Progenitor cell of endocrine pancreas (in vitro differentiated cells): ENCODE measurements at places on chromosomes 3 and 15.

DNA sequence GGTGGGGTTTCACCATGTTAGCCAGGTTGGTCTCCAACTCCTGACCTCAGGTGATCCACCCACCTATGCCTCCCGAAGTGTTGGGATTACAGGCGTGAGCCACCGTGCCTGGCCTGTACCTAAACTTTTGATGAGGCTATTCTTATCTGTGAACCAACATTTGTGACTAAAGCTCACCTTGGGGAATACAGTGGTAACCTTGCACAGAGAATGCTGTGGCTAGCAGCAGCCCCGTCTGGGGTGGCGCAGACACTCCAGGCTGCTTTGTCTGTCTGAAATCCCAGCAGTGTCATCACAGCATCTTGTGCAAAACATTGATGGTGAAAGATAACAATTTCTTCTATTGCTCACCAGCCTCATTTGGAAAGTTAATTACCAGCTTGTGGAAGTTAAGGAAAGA is 58.9 kb downstream of the CMTM8 start:
- H3K4me3 ChIP-seq, result no peak overlapping the region
- H3K36me3 ChIP-seq, result peaks cover 5% of the 10 kb centered on the region
- peaks cover 27% of the 10 kb centered on the region for H3K4me1 ChIP-seq
- no peaks in the 10 kb centered on the region for H3K27me3 ChIP-seq
- DNase-seq, result no peak
- no peak overlapping the region for H3K27ac ChIP-seq

GRCh38 chr15:55334997-55335396 is 16.0 kb downstream of the PIGB start:
- peaks cover 11% of the 10 kb centered on the region for H3K36me3 ChIP-seq
- H3K27ac ChIP-seq, result no peak overlapping the region
- no peaks in the 10 kb centered on the region for H3K4me1 ChIP-seq
- DNase-seq, result no peak
- no peaks in the 10 kb centered on the region for H3K27me3 ChIP-seq
- H3K4me3 ChIP-seq, result no peak overlapping the region

DNA sequence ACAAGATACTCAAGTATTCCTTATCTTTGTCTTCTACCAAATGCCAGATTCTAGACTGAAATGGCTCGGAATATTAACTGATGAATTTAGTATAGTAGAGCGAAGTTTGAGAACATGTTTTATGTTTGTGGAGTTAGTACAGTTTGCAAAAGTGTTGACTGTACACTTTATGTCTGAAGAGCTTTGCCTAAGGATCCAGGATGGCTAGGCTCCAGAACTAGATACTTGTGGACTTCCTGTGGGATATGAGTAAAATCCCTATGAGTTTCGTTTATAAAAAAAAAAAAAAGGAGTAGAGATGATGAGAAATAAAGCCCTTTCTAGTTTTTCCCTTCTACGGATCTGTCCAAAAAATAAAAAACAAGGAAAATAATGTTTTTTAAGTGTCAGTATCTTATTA is 96.7 kb downstream of the TP63 start:
- H3K4me3 ChIP-seq, result no peak overlapping the region
- H3K27ac ChIP-seq, result no peak overlapping the region
- peaks cover 13% of the 10 kb centered on the region for H3K27me3 ChIP-seq

- no peaks in the 10 kb centered on the region for H3K36me3 ChIP-seq
- H3K4me3 ChIP-seq, result no peak overlapping the region
- H3K27me3 ChIP-seq, result no peaks in the 10 kb centered on the region
- peaks cover 1% of the 10 kb centered on the region for H3K4me1 ChIP-seq
- H3K27ac ChIP-seq, result no peak overlapping the region
Observed at GRCh38 chr3:76138921-76139320, 353.6 kb upstream of the ZNF717 start.

- no peaks in the 10 kb centered on the region for H3K36me3 ChIP-seq
- H3K27ac ChIP-seq, result no peak within 1 kb of the TSS
- H3K4me3 ChIP-seq, result no peak within 1 kb of the TSS
Observed at GRCh38 chr3:187368251-187369088, at the start of gene RTP4. Gene RTP4 (plus strand): TSS chr3:187368385. CDS start chr3:187368442, 57 bp downstream.

- H3K36me3 ChIP-seq, result no peaks in the 10 kb centered on the region
- no peak overlapping the region for H3K27ac ChIP-seq
- no peak overlapping the region for H3K4me3 ChIP-seq
- no peaks in the 10 kb centered on the region for H3K27me3 ChIP-seq
- peaks cover 7% of the 10 kb centered on the region for H3K4me1 ChIP-seq
Observed at GRCh38 chr15:48855501-48856440, 22.2 kb upstream of the EID1 start.

DNA sequence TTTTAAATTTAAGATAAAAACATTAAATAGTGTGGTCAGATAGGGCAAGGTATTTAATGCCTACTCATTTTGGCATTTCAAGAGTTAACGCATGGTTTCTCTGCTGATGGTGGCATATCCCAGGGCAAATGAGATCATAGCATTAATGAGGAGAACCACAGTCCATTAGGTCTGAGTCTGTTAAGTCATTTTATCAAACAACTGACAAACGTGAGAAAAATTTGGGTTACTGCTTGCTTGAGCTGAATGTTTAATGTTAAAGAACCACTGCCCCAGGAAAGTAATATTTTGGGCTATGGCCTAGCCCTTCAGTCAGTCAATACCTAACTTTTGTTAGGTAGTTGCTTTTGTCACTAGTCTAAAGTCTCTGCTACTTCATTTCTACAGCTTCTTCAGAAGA is 37.9 kb upstream of the SLC2A2 start:
- no peak for DNase-seq
- H3K4me1 ChIP-seq, result no peaks in the 10 kb centered on the region
- no peaks in the 10 kb centered on the region for H3K27me3 ChIP-seq
- H3K4me3 ChIP-seq, result no peak overlapping the region

- H3K36me3 ChIP-seq, result no peaks in the 10 kb centered on the region
- peaks cover 63% of the 10 kb centered on the region for H3K27me3 ChIP-seq
- peaks cover 18% of the 10 kb centered on the region for H3K4me1 ChIP-seq
- no peak overlapping the region for H3K27ac ChIP-seq
Observed at GRCh38 chr15:74222240-74223119, 13.6 kb upstream of the CCDC33 start.

DNA sequence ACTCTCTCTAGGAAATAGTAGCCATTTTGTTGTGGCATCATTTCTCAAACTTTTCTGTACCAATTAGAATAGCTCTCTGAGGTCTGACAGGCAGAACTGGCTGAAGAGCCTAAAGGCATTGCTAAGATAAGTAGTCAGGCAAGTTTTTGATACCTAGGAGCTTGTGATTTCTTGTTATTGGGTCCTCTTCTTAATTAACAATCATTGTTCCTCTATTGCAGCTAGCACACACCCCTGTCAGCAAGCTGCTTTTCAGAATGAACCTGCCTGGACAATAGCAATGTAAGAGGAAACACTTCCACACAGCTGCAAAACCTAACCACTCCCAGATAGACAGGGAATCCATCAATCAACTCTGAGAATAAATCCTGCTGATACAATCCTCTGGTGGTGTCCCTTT is 403.9 kb upstream of the TBL1XR1 start:
- peaks cover 22% of the 10 kb centered on the region for H3K4me1 ChIP-seq
- no peak overlapping the region for H3K27ac ChIP-seq
- no peaks in the 10 kb centered on the region for H3K36me3 ChIP-seq
- H3K4me3 ChIP-seq, result no peak overlapping the region
- DNase-seq, result no peak

GRCh38 chr3:123920868-123921267 is 36.7 kb upstream of the MYLK start:
- DNase-seq, result no peak
- no peaks in the 10 kb centered on the region for H3K4me1 ChIP-seq
- H3K36me3 ChIP-seq, result peaks cover 52% of the 10 kb centered on the region
- H3K27ac ChIP-seq, result no peak overlapping the region

GRCh38 chr3:185732782-185733181 is 92.1 kb downstream of the IGF2BP2 start:
- DNase-seq, result no peak
- H3K27ac ChIP-seq, result peak overlapping the region; percentile 12
- H3K4me3 ChIP-seq, result no peak overlapping the region
- H3K36me3 ChIP-seq, result peaks cover 4% of the 10 kb centered on the region

- peaks cover 2% of the 10 kb centered on the region for H3K27me3 ChIP-seq
- no peak overlapping the region for H3K27ac ChIP-seq
- peaks cover 15% of the 10 kb centered on the region for H3K4me1 ChIP-seq
- no peak overlapping the region for H3K4me3 ChIP-seq
Observed at GRCh38 chr3:63333815-63334214, 55.7 kb downstream of the SYNPR start.
